ENCODE measurements at places on chromosomes 4 and X.

- DNase-seq = no peak
Observed at GRCh38 chr4:71261633-71262121, 77.1 kb upstream of the SLC4A4 start.

GRCh38 chrX:3052860-3053259 is 11.6 kb downstream of the ARSF start:
- no peak for DNase-seq

- DNase-seq = peak; percentile 12
Observed at GRCh38 chr4:25953740-25954139, 39.7 kb downstream of the SMIM20 start.

GRCh38 chr4:78155616-78156105 is 98.5 kb downstream of the FRAS1 start:
- DNase-seq = no peak

GRCh38 chrX:68794461-68794860 is 34.4 kb upstream of the EFNB1 start:
- DNase-seq = no peak

- DNase-seq = no peak
Observed at GRCh38 chrX:54921427-54922021, 900 bp downstream of the TRO start.

- DNase-seq = no peak
Observed at GRCh38 chrX:129495900-129496299, 27.4 kb downstream of the SMARCA1 start.

DNA sequence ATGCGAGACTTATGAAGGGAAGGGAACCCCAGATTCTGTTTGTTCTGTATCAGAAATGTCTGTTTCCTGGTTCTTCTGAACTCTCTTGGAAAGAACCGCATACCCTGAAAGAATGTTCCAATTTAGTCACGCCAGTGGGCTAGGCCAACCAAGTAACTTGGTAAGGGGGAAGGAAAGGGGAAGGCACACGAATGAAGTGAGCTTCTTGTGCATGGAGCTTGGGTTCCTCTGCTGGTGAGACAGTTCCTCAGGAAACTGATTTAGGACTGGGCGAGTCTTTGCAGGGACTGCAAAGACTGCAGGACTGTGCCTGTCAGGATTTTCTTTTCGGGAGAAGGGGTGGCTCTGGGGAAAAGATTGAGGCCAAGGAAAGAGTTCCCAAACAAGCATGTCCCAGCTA is 35.6 kb downstream of the FRMPD3 start:
- DNase-seq = no peak

GRCh38 chrX:145002771-145003170 is 244.5 kb upstream of the SPANXN1 start:
- no peak for DNase-seq

DNA sequence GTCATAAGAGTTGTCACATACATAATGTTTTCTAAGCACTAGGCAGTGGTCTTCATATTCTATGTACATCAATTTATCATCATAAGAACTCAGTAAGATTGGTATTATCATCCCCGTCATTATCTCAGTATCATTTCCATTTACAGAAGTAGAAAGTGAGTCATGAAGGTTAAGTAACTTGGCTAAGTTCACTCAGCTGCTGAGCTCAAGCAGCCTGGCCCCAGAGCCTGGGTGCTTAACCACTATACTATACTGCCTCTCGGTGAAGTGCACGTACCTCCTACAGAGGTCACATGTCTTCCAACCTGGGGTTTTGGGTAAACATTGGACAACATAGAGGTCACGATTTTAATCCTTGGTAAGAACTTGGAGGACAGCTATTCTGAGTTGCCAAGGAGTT is 161.5 kb upstream of the GATB start:
- DNase-seq = no peak

DNA sequence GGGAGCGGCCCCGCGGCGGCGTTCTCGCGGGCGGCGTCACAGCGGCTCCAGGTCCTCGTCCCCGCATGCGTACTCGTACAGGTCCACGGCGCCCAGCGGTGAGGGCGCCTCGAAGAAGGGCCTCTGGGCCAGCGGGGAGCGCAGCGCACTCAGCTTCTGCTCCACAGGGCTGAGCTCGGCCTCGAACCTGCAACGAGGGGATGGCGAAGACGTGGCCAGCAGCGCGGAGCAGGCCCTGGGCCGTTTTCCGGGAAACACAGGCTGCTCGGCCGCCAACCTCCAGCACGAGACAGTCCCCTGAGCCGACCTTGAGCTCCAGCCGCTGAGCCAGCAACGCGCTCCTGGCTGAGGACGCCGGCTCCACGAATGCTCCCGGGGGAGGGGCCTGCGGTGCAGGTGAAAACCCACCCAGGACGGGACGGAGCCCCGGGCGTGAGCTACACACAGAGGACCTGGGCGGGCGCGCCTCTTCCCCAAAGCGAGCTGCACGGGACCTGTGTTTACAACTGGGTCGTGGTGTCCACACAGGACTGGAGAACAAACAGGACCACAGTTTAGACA is 15.8 kb upstream of the GTPBP6 start:
- no peak for DNase-seq

GRCh38 chr4:76341063-76341462 is 34.5 kb downstream of the STBD1 start:
- no peak for DNase-seq

- no peak for DNase-seq
Observed at GRCh38 chr4:101025755-101026154, 321.6 kb downstream of the PPP3CA start.

DNA sequence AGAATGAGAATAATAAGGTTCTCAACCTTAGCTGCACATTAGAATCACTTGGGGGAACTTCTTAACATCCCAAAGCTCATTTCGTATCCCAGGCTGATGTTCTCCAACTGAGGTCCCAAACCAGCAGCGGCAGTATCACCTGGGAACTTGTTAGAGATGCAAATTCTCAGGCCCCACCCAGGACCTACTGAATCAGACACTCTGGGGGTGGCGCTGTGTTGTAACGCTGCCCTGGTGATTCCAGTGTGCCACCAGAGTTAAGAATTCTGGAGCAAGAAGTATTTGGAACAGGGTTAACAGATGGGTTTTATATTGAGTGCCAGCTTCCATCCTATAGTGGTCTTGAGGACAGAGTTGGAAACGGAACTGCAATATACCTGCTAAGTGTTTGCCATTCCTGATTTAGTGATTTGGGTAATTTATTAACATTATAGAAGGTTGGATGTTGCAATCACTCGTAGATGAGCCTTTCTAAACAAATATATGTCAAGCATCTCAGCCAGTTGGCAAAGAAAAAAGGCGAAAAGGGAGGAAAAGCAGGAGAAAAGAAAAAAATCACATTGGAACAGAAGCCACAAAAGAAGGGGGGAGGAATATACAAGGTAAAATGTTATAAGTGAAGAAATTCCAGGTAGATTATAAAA is 141.0 kb downstream of the ARX start:
- no peak for DNase-seq

- DNase-seq = no peak
Observed at GRCh38 chr4:98571161-98571786, 87.1 kb downstream of the TSPAN5 start.

DNA sequence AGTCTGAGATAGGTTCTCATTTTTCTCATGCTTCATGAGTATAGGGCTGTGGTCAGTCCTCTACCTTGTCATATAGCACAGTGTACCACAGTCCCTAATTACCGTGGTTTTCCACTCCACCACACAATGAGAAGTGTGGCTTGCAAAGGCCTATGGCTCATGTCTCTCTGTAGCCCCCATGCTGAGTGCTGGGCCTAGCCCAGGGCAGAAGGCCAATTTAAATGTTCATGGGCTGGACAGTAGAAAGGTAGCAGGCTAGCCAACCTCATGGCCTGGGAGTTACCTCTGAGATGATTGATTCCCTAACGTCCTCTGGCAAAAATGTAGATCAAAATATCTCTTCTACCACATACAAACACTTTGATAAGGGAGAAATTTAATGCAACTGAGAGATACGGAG is 222.5 kb downstream of the AFF2 start:
- DNase-seq = no peak

DNA sequence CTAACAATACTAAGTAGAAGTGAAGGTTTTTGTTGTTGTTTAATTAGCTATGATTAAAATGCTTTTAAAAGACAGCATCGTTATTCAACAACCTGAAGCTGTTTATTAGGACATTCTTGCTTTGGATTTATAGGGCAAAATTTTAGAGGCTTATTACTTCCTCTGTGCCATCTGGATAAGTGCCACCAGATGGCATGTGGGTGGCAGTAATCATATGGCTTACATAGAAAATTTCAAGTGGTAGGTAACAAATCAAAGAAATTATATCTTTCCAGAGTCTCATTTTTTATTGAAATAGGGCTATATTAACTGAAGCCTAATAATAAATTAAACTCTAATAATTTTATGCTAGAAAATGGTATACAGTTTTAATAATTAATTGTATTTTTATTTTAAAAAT is 83.3 kb upstream of the HTR2C start:
- no peak for DNase-seq

- DNase-seq = no peak
Observed at GRCh38 chrX:97984641-97985040, 1100.9 kb downstream of the RPA4 start.

GRCh38 chr4:140839888-140840790 is 84.0 kb upstream of the TBC1D9 start:
- DNase-seq = no peak

DNA sequence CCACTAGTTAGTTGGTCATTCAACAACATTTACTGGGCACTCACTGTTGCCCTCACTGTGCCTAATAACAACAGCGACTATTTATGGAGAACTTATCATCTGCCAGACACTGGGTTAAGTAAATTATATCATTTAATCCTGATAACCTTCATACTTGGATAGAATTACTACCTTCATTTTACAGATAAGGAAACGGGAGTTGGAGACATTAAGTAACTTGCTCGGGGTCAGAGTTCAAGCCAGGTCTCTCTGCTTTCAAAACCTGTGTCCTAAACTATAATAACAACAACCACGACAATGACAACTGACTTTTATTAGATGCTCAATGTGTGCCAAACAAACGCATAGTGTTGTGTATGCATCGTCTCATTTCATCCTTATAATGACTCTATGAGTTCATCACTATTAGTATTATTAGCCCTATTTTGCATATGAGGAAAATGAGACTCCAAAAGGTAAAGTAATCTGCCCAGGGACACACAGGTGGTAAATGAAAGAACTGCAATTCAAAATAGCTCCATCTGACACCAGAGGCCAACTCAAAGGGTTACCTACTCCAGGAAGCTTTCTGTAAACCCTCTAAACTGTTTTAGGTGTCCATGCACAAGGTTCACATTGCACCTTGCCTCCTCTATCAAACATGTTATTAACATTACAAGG is 98.4 kb upstream of the ACSL4 start:
- DNase-seq = no peak

GRCh38 chr4:7018281-7018680 is 24.9 kb upstream of the TADA2B start:
- no peak for DNase-seq

DNA sequence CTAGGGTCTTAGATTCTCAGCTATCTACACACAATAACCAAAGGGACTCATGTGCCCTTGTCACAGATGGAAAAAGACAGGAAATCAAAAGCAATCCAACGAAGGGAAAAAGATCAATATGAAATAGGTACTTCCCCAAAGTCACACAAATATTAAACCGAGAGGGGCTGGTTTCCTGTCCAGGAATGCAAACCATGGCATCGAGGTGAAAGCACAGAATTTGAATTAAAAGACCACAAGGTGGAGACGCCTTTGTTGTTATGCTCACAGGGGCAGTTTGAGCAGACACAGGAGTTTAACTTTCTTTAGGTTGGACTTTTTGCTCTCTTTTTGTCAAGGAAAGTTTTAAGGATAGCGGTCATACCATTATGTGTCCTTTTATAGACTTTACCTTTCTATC is 14.3 kb downstream of the H2BW1 start:
- DNase-seq = no peak

- DNase-seq = no peak
Observed at GRCh38 chr4:12399781-12400180, 971.1 kb upstream of the HS3ST1 start.

GRCh38 chrX:15151267-15152186 is 118.4 kb downstream of the ASB9 start:
- DNase-seq = no peak

DNA sequence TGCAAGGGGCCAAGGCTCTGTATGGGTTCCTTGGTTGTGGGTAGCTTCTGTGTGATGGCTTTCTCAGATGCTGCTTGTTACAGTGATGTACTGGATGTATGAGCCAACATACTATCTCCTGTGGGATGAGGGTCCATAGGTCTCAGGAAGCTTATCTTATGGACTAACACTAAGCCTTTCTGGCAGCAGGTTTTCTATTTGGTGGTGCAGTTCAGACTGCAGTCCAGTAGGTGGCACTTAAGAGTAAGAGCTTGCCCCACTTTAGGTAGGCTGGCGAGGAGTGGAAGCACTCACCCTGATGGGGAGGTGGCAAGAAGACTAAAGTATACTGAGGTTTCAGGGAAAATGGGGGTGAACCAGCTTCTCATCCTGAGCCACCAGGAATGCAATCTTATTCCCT is 306.7 kb upstream of the MAOA start:
- DNase-seq = peak; percentile 0

GRCh38 chr4:6900181-6900812 is 9.3 kb upstream of the TBC1D14 start:
- no peak for DNase-seq

- DNase-seq = no peak
Observed at GRCh38 chr4:8606476-8606875, 13.9 kb downstream of the CPZ start.

DNA sequence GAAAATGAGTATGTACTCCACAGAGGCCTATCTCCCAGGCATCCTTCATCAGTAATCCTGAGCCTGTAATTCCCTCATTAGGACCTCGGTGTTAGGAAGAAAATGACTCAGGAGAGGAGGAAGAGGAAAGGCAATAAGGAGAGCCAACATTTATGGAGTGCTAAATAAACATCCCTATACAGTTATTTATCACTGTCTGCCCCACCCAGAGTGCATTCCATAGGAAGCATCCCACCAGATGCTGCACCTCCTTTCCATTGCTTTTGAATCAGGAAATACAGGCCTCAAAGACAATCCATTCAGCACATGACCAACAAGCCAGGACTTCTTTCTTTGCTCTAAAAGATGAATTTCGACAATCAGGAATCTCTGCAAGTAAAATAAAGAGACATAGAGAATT is 47.6 kb downstream of the USP38 start:
- no peak for DNase-seq

DNA sequence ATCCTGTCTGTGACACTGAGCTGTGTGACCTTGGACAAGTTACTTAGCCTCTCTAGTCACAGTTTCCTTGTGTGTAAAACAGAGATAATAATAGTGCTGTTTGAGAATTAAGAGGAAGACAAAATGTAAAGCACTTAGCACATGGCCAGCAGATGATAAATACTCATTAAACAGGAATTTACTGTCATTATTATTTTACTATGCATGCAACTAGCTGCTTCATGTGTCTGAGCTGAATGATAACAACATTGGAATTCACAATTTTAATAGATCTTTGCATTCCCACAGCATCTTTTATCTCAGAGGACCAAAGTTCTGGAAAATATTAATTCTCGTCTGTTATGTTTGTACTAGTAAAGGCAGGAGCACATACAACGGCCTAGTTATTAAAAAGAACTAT is 79.2 kb upstream of the TET2 start:
- no peak for DNase-seq

GRCh38 chr4:21097026-21097425 is 396.8 kb downstream of the PACRGL start:
- no peak for DNase-seq

All from H54 (cell line).